Aorta (tissue), 5 donors: ENCODE measurements at places on chromosomes 13 and 19.

DNA sequence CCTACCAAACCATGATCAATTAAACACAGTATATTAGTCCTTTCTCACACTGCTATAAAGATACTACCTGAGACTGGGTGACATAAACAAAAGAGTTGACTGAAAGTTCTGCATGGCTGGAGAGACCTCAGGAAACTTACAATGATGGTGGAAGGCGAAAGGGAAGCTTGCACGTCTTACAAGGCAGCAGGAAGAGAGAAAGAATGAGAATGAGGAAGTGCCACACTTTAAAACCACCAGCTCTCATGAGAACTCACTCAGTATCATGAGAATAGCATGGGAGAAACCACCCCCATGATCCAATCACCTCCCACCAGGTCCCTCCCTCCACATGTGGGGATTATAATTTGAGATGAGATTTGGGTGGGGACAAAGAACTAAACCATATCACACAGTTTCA lies 324.9 kb upstream of the ZNF507 start:
- DNase-seq = no peak

DNA sequence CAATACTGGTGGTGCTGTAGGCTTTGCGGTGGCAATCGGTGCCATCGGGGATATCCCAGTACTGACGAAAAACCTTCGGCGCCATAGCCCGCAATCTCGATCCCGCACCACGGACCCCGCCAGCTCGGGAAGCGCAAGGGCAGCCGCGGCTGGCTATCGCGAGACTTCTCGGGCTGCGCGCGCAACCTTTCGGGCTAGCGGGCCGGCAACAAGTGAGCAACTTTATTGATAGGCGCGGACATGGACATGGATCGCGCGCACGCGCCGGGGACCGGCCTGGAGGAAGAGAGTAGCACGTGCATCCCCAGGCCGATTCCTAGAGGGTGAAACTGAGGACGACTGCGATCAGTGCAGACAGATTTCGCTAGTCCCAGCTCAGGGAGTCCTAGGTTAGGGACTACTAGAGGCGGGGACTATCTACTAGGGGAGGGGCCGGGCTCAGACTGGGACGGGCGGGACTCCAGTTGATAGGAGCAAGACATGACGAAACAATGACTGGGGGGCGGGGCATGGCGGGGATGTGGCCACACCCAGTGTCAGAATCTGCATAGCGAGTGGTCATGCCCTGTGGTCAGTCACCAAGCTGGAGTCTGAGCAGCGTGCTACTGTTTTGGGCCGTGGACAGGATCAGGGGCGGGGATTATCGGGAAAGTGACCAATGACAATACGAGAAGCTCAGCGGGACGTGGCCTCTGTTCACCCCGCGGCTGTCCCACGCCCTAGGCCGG lies at the start of gene NDUFA11:
Gene NDUFA11, minus strand, starts transcription at position 167 of the 728 bp plus-strand sequence. Its CDS starts 82 bp downstream, at position 85.
- DNase-seq = peak; percentile 99

GRCh38 chr13:102530751-102531150 lies 66.0 kb upstream of the TPP2 start:
- no peak for DNase-seq

DNA sequence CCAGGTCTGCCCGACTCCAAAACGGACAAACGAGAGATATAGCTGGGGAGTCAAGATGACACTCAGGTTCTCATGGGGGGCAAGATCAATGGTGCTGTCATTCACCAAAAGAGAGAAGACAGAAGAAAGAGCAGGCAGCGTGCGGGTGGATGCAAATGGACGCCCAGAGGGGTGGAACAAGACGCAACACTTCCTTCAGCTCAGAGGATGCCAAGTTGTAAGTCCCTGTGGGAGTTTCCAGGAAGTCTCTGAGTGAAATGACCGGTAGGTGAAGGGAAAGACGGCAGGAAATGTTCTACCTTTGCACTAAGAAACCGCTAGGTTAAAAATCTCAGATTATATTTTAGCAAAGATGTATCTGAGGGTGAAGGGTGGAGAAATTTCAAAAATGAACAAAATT lies 26.5 kb downstream of the TUBGCP3 start:
- no peak for DNase-seq

DNA sequence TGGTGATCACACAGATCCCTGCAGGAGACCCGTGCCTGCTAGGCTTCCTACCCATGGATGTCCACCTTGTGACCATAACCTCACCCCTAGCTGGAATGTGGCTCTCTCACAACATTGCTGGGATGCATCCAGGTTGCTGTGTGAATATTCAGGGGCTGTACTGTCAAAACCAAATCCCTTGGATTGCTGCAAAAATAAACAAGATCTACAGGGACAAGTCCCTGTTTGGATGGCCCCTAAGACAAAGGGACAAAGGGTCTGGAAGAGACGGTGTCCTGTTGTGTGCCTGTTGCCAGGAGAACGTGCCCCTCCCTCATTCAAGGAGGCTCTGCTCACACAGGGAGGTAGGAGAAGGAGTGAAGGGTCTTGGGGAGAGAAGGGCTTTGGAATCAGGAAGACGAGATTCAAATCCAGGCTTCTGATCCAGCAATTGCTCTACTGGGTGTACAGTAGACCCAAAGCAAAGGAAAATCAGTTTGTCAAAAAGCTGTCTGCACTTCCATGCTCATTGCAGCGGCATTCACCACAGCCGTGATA lies 89.2 kb upstream of the WASF3 start:
- no peak for DNase-seq

GRCh38 chr19:39171479-39172465 lies 25.0 kb upstream of the NCCRP1 start:
- no peak for DNase-seq

DNA sequence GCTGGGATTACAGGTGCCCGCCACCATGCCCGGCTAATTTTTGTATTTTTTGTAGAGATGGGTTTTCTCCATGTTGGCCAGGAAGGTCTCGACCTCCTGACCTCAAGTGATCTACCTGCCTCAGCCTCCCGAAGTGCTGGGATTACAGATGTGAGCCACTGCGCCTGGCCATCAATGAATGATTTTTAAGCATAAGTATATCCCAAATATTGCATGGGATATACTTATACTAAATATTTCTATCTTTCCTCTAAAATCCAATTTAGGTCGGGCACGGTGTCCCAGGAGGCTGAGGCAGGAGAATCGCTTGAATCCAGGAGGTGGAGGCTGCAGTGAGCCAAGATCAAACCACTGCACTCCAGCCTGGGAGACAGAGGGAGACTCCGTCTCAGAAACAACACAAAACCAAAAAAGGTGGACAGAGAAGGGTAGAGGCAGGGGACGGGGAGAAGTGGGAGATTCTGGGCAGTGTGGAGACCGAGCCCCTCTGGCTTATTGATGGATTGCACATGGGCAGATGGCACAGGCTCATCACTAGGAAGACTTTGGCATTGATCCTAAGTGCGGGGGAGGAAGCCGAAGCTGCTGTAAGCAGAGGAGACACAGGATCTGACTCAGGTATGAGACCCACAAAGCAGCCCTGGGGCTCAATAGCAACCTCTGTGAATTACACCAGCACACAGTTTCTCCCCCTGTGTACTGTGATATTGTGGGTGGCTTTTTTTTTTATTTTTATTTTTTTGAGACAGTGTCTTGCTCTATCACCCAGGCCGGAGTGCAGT lies 13.5 kb downstream of the ARRDC5 start:
- no peak for DNase-seq
